ENCODE measurements at places on chromosomes 13 and 19. TPM values are rescaled to one million over a fixed set of nuclear protein-coding genes. Genes with fewer than 3 reads are reported as not detected.

GRCh38 chr19:15911599-15912235 lies 13.8 kb upstream of the CYP4F2 start:
- DNase-seq = no peak

- no peak for DNase-seq
These were observed 862.6 kb upstream of the PCDH20 start for GRCh38 chr13:62278271-62278670.

- no peak for DNase-seq
These were observed 6.0 kb upstream of the NCCRP1 start for GRCh38 chr19:39190768-39191167.

GRCh38 chr19:10915130-10916091 lies 13.0 kb downstream of the YIPF2 start:
- DNase-seq = peak; percentile 65

GRCh38 chr19:23394511-23394910 lies 760 bp downstream of the ZNF91 start:
- DNase-seq = peak; percentile 56

- DNase-seq = no peak
These were observed 97.9 kb upstream of the RNF113B start for GRCh38 chr13:98274921-98275487.

DNA sequence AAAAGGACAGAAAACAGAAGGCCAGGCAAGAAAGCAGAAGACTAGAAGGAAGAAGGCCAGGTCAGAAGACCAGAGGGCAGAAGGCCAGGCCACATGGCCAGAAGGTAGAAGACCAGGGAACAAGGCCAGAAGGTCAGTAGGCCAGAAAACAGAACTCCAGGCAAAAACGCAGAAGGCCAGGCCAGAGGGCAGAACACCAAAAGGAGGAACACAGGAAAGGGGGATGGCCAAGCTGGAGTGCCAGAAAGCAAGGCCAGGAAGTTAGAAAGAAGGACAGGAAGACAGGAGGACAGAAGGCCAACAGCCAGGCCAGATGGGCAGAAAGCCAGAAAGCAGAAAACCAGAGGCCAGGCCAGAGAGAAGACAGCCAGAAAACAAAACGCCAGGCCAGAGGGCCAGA lies 185.4 kb downstream of the TUBA3C start:
- no peak for DNase-seq

DNA sequence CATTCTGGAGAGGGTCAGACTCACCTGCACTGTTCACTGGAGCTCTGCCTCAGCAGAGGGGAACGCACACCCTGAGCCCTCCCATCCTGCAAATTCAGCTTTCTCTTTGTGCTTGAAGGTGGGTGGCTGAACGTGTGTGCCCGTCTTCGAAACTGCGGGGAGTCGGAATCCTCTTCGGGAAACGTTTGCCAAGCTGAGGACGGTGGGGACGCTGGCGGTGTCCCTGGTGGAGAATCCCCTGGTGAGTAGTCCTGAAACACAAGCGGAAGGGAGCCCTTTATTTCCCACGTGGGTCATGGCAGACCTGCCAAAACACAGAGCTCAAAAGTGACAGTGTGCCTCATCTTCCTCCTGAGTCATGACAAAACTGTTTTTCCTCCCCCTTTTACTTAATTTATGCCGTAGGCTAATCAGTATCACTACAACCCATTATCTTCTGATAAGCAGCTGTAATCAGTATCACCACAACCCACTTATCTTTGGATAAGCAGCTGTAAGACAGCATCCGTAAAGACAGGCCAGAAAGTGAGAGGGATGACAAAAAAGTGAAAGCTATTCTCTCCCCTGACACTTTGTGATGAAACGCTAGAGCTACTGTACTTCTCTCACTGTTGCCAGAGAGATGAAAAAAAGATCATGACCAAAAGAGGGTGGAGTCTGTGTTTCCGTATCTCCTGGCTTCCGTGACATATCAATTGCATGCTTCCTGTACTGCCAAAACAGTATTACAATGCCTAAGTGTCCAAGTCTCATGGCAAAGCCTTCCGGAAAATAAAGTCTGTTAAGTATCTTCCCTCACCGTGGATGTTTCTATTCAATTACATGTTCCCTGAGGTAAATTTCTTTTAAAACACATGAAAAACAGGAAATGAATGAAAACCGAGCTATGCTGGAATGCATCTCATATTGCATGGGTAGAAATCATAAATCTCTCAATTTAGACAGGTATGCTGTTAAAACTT lies 155.5 kb downstream of the TBC1D4 start:
- peak; percentile 94 for DNase-seq

DNA sequence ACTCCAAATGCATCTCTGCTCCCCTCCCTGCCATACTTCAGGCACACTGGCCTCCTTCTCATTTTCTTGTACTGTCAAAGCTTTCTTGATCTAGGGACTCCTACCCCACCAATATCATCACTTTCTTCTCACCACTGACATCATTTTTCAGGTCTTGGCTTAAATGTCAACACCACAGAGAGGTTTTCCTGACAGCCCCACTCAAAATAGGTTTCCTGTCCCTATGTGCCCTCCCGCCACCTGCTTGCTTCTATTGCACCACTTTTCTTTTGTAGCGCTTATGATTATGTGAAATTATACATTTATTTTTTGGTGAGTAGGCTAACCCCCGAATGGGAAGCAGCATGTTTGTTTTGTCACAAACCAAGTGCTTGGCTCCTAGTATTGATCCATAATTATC lies 164.6 kb downstream of the NDFIP2 start:
- DNase-seq = no peak

- DNase-seq = no peak
These were observed 16.3 kb downstream of the METTL21C start for GRCh38 chr13:102678339-102679107.

GRCh38 chr13:30690282-30691188 lies 44.8 kb upstream of the ALOX5AP start:
- DNase-seq = peak; percentile 82

GRCh38 chr13:40228496-40228895 lies 437.9 kb downstream of the FOXO1 start:
- DNase-seq = no peak

GRCh38 chr19:4149518-4150288 lies 3.7 kb upstream of the CREB3L3 start:
- DNase-seq = no peak

Gene CEACAM16
- not detected for total RNA-seq

Gene SLC7A9
- total RNA-seq = 0.20 TPM

Gene PCDH17
- 2.2 TPM for total RNA-seq

DNA sequence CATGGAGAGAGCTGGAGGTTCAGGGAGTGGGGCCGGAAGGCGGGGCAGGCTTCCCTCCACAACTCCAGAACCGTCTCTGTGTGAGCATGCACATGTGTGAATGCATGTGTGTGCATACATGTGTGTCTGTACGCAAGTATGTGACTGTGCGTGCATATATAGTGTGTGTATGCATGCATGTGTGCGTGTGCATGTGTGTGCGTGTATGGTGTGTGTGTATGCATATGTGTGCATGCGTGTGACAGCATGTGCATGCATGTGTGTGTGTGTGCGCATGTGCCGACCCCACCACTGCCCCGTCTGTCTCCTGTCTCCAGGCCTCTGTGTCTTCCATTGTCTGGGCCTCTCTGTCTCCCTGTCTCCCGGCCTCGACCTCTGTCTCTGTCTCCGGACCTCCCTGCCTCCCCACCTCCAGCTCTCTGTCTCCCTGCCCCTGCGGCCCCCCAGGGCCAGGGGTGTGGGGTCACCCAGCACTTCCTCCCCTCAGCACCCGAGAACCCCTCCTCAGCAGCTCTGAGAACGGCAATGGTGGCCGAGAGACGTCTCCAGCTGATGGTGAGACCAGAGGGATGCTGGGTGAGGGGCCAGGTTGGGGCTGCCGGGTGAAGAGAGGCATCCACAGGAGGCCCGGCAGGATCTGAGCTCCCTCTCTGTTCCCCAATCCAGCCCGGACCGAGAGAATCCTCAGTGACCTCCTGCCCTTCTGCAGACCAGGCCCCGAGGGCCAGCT lies 22.5 kb downstream of the ARHGEF1 start:
- DNase-seq = no peak

Gene FCGBP
- under 0.01 TPM for total RNA-seq

GRCh38 chr19:4722671-4723594 lies 709 bp downstream of the DPP9 start:
- peak; percentile 31 for DNase-seq

- DNase-seq = no peak
These were observed 16.0 kb downstream of the ALOX5AP start for GRCh38 chr13:30751183-30751933.

DNA sequence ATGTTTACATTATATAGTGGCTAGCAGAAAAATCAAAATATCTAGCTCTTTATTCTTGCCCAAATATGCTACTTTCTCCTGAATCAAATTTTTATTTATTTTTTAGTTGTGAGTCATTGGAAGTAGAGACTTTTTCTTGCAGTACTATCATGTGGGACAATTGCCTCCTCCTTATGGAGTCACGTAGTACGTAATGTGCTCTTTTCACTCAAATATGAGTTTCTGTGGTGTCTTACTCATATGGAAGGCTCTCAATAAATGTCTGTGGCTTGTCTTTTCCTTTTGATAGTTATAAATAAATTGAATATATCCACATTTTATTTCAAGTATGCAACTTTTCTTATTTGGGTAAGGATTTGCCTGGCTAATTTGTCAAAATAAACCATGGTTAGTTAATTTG lies 1411.0 kb upstream of the SLC10A2 start:
- no peak for DNase-seq

DNA sequence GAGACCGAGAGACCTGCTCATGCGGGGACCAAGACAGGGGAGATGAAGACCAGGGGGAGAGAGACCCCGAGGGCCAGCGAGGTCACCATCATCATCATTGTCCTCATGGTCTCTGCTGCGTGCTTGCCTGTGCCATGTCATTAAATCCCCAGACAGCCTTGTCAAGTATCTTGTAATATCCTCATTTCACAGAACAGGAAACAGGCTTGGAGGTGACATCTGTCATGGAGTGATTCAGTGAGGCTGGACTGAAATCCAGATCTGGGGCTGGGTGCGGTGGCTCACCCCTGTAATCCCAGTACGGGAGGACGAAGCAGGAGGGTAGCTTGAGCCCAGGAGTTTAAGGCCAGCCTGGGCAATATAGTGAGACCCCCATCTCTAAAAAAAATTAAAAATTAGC lies 5.9 kb upstream of the NANOS2 start:
- no peak for DNase-seq

Gene ZNF625
- 11.7 TPM for total RNA-seq

GRCh38 chr13:76292031-76292430 lies 594.2 kb downstream of the KCTD12 start:
- DNase-seq = no peak

DNA sequence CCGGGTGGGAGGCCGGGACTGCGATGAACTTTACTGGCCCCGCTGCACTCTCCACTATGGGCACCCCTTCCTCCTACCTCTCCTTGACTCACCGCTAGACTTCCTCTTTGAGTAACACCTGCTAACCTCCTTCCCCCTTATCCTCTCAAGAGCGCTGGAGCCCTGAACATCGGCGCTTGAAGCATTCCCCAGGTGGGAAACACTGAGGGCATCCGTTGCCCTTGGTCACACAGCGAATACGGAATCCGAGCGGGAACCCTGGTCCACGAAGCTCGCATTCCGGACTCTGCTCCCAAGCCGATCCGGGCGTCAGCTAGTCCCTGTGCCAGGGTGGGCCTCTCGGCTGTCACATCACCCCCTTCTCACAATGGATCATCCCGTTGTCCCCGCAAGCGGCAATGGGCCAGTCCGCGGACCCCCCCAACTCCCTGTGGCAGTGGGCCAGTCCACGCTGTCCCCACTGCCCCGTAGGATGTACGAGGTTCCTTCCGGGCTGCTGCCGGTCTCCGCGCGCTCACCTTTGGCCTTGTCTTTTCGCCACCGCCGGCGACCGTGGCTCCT lies 4.2 kb downstream of the LIPE start:
- DNase-seq = peak; percentile 81

Gene BST2
- total RNA-seq = 10.5 TPM

GRCh38 chr13:46170687-46171086 lies 11.3 kb downstream of the LCP1 start:
- DNase-seq = no peak

GRCh38 chr13:27920677-27921420 lies 1.0 kb downstream of the PDX1 start:
- DNase-seq = no peak

DNA sequence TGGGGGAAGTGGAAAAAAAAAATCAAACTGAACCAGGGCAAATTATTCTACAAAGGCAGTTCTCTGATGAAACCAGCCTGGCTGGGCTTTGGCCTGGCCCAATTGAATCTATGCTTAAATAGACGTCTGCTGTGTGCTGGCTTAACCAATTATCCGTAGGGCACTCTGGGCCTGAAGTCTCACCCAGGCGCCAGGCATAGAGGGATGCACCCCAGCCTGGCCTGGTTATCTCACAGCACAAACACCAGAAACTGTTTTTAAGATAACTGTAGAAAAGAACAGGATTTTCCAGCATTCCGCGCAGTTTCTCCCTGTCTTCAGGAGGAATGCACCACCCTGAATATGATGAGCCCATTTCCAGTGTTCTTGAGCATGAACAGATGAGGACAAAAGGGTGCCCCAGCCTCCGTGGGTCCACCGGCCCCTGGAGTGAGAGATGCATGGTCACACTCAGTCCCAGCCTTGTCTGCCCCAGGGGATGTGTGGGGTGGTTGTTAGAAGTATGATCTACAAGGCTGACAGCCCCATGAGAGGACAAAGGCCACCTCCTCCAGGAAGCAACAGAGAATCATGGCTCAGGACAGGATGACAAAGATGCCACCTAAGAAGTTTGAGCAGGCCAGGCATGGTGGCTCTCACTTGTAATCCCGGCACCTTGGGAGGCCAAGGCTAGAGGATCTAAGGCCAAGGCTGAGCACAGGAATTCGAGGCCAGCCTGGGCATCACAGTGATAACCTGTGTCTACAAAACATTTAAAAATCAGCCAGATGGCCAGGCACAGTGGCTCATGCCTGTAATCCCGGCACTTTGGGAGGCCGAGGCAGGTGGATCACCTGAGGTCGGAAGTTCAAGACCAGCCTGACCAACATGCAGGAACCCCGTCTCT lies 50.2 kb downstream of the PEPD start:
- DNase-seq = no peak

Gene APOC1
- total RNA-seq = 0.60 TPM

- DNase-seq = no peak
These were observed 149.7 kb downstream of the KATNAL1 start for GRCh38 chr13:30157616-30157993.

- no peak for DNase-seq
These were observed 556.7 kb downstream of the PCDH9 start for GRCh38 chr13:66673401-66673800.

GRCh38 chr13:75139291-75139690 lies 342.7 kb downstream of the TBC1D4 start:
- DNase-seq = no peak

Gene MAP2K7
- total RNA-seq = 6.8 TPM

Gene METTL21C
- not detected for total RNA-seq

- no peak for DNase-seq
These were observed 463.5 kb downstream of the GPC6 start for GRCh38 chr13:93690139-93690538.

- peak; percentile 52 for DNase-seq
These were observed 8.2 kb downstream of the CAPN12 start for GRCh38 chr19:38736036-38736412.

GRCh38 chr19:10270180-10270615 lies 722 bp upstream of the ICAM1 start:
- DNase-seq = no peak

Gene STOML3
- not detected for total RNA-seq

GRCh38 chr19:15244808-15245207 lies 12.6 kb upstream of the EPHX3 start:
- DNase-seq = no peak

- DNase-seq = no peak
These were observed 1628.2 kb upstream of the SLC10A2 start for GRCh38 chr13:104694397-104694796.

Data from lung microvascular endothelial cell (primary cell).